ENCODE measurements at places on chromosomes 2 and 18.

GRCh38 chr18:75418293-75419005, 9.1 kb downstream of the SMIM21 start:
- H3K4me1 ChIP-seq, result no peaks in the 10 kb centered on the region
- no peak for DNase-seq
- H3K27me3 ChIP-seq, result no peaks in the 10 kb centered on the region
- no peaks in the 10 kb centered on the region for H3K36me3 ChIP-seq

DNA sequence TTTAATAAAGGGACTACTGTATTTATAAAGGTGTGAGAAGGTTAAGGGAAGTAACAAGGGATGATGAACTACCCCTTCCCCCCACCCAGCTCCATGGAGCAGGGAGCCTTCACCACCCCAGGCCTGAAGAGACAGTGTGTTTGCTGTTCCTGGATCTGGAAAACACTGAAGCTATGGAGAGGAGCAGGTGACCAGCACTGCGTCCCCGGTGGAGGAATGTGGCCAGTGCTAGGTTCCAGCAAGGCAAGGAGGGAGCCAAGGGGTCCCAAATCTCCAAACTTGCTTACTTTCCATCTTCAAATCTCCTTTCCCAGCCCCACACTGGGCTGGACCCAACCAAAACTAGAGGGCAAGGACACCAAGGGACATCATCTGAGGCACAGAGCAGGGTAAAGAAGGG, 128.7 kb upstream of the CD302 start:
- no peak overlapping the region for H3K4me3 ChIP-seq
- H3K27me3 ChIP-seq, result no peaks in the 10 kb centered on the region
- no peak for DNase-seq
- no peaks in the 10 kb centered on the region for H3K4me1 ChIP-seq

GRCh38 chr2:132941296-132942020, 271.5 kb upstream of the LYPD1 start:
- no peak overlapping the region for H3K27ac ChIP-seq
- DNase-seq, result no peak
- H3K36me3 ChIP-seq, result no peaks in the 10 kb centered on the region

DNA sequence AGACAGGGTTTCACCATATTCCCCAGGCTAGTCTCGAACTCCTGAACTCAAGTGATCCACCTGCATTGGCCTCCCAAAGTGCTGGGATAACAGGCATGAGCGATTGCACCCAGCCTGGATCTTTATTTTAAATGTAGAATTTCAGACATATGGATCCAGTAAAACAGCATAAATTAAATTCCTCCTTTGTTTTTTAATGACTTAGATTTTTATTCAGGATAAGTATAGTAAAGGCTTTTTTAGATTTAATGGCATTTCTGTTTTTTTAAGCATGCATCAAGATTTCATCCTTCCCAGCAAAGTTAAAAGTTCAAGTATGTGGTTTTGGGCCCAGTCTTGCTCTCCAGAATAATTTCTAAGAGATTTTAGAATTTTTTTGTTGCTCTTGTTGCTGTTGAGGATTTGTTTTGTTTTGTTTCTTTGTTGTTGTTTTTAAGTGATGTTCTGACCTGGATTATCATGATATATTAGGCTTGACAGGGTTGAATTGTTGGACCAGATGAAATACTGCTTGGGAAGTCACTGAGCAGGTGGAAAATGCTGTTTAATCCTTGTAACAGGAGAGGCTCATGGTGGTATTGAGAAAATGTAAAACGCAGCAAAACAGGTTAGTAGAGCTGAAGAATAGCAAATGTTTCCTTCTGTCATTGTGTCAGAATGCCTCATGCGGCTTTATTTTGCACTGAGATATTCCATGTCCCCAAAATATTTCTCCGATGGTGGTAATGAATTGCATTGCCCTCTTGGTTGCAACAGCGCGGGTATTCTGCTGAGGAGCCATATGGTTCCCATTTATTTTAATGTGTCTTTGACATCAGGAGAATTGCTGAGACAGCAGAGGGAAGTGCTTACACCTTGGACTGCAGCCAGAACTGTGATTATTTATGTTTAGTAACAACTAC, 147.9 kb downstream of the GALNT3 start:
- H3K27ac ChIP-seq, result no peak overlapping the region
- H3K27me3 ChIP-seq, result no peaks in the 10 kb centered on the region

DNA sequence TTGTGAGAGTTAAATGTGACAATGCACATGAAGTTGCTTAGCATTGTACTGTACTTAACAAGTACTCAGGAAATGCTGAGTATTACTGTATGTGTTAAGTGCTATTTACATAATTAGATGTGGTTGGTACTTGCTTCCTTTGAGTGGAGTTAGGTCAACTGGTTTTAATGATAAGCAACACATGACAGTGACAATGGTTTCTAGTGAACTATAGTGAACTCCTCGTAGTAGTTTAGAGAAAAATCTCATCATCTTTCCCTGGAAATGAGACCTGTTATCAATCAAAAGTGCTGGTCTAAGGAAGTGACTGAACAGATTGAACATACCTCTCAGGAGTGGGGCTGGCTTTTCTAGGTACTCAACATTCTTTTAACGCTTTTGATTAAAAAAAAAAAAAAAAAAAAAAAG, 29.2 kb upstream of the ZDBF2 start:
- no peak overlapping the region for H3K27ac ChIP-seq
- no peak for DNase-seq
- H3K36me3 ChIP-seq, result no peaks in the 10 kb centered on the region
- no peaks in the 10 kb centered on the region for H3K4me1 ChIP-seq

GRCh38 chr2:144249035-144249637, 270.8 kb downstream of the ZEB2 start:
- H3K36me3 ChIP-seq, result no peaks in the 10 kb centered on the region
- DNase-seq, result no peak
- no peak overlapping the region for H3K27ac ChIP-seq
- no peaks in the 10 kb centered on the region for H3K4me1 ChIP-seq

GRCh38 chr2:150292807-150293206, 194.7 kb downstream of the RND3 start:
- no peak overlapping the region for H3K4me3 ChIP-seq
- no peaks in the 10 kb centered on the region for H3K4me1 ChIP-seq
- no peak overlapping the region for H3K27ac ChIP-seq
- no peaks in the 10 kb centered on the region for H3K27me3 ChIP-seq
- no peak for DNase-seq

DNA sequence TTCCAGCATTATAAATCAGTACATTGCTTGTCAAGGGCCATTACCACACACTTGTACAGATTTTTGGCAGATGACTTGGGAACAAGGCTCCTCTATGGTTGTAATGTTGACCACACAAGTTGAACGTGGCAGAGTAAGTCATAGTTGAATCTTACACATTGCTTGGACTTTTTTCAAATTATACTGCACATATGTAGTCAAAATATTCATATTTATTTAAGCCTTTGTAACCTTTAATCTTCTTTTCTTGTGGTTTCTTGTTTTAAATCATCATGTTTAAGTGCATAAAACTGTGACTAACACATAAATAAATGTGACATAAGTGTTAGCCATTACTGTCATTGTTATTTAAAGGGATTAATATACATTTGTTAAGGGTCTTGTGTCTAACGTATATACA, 52.1 kb upstream of the EPB41L5 start:
- H3K27me3 ChIP-seq, result no peaks in the 10 kb centered on the region
- peaks cover 40% of the 10 kb centered on the region for H3K36me3 ChIP-seq
- no peak for DNase-seq
- H3K4me3 ChIP-seq, result no peak overlapping the region

- no peaks in the 10 kb centered on the region for H3K27me3 ChIP-seq
- H3K27ac ChIP-seq, result peak overlapping the region; percentile 4
- peaks cover 4% of the 10 kb centered on the region for H3K36me3 ChIP-seq
- no peak for DNase-seq
- H3K4me3 ChIP-seq, result no peak overlapping the region
Measured at GRCh38 chr2:70986499-70987189, 8.0 kb downstream of the TEX261 start.

DNA sequence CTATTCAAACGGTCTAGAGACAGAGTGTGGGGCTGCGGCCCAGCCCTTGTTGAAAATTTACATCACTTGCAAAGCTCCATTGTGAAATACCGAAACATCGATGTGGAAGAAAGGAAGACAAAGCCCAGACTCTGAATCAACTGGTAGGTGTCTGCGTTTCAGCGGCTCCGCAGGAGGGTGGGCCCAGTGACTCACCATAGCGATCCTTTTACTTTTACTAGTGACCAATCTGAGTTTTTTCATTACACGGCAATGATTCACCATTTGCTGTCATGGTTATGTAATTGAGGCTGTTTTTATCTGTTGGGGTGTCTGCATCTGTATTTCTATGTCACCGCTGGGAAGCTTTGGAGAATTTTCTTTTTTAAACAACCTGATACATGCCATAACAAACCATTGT, 66.6 kb upstream of the ODC1 start:
- no peaks in the 10 kb centered on the region for H3K4me1 ChIP-seq
- no peak overlapping the region for H3K4me3 ChIP-seq
- no peaks in the 10 kb centered on the region for H3K27me3 ChIP-seq
- DNase-seq, result no peak
- H3K36me3 ChIP-seq, result no peaks in the 10 kb centered on the region
- H3K27ac ChIP-seq, result no peak overlapping the region

DNA sequence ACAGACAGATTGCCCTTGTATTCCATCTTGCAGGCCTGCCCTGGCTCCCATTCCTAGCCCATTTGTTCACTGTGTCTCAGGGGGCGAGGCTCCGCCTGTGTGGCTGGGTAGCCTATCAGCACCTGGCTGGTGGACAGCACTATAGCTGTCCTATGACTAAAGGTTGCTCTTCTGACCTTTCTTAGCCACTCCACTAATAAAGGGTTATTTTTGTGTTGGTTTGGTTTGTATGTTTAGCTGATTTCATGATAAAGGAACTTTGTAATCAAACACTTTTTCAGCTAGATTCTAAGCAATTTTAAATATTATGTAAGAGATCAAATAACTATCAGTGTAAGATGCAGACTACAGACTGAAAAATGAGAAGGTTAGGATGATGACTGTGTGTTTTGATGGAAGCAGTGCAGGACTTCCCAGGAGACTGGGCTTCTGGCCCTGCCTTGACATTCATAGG, 72.2 kb downstream of the CRIM1 start:
- no peaks in the 10 kb centered on the region for H3K36me3 ChIP-seq
- no peak overlapping the region for H3K27ac ChIP-seq
- H3K4me3 ChIP-seq, result no peak overlapping the region
- H3K4me1 ChIP-seq, result peaks cover 15% of the 10 kb centered on the region
- H3K27me3 ChIP-seq, result no peaks in the 10 kb centered on the region
- DNase-seq, result no peak

DNA sequence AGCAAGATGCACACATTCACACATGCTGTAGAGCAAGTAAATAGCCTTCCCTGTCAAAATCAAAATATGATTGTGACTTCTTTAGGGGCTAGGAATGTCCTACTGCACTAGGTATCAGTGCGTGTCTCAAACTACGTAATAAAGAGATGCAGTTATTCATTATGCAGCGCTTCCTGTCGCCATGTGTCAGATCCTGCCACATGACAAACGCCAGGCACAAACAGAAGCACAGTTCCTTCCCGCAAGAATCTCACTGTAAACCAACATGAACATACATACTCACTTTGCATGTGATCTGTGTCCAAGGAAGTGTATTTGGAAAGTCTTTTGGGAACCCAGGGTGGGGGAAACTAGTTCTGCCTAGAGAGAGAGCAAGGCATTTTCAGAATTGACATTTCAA, 599.9 kb downstream of the RNF144A start:
- no peak overlapping the region for H3K27ac ChIP-seq
- no peak overlapping the region for H3K4me3 ChIP-seq
- H3K27me3 ChIP-seq, result no peaks in the 10 kb centered on the region
- no peaks in the 10 kb centered on the region for H3K4me1 ChIP-seq

GRCh38 chr18:4581966-4582365, 126.9 kb upstream of the DLGAP1 start:
- no peaks in the 10 kb centered on the region for H3K4me1 ChIP-seq
- no peak for DNase-seq
- H3K36me3 ChIP-seq, result no peaks in the 10 kb centered on the region
- no peak overlapping the region for H3K27ac ChIP-seq
- H3K27me3 ChIP-seq, result no peaks in the 10 kb centered on the region
- no peak overlapping the region for H3K4me3 ChIP-seq

GRCh38 chr2:203740871-203741281, 34.4 kb downstream of the CD28 start:
- no peaks in the 10 kb centered on the region for H3K4me1 ChIP-seq
- H3K4me3 ChIP-seq, result no peak overlapping the region
- H3K36me3 ChIP-seq, result no peaks in the 10 kb centered on the region
- no peaks in the 10 kb centered on the region for H3K27me3 ChIP-seq
- DNase-seq, result no peak

DNA sequence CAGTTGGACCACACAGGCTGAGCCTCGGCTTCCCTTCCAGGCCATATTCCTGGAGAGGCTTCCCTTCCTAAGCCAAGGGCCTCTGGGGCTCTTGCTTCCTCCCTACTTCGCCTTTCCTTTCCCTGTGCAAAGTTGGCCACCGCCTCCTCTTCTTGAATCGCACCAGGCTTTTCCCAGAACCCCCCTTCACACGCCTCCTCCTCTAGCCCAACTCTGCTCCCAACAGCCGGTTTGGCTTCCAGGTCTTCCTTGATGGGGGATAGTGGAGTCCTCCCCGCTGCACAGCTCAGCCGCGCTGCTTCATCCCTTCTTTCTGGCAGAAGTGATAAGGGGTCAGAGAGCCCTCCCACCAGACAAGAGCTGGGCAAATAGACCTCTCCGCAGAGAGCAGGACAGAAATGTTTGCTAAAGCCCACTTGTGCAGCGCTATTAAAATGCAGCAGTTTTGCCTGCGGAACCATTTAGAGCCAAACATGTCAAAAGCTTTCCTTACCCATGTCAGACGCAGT, 56.4 kb downstream of the SNORC start:
- no peak overlapping the region for H3K27ac ChIP-seq
- peaks cover 42% of the 10 kb centered on the region for H3K27me3 ChIP-seq
- peak overlapping the region; percentile 2 for H3K4me3 ChIP-seq
- H3K36me3 ChIP-seq, result no peaks in the 10 kb centered on the region
- no peaks in the 10 kb centered on the region for H3K4me1 ChIP-seq

- H3K27ac ChIP-seq, result no peak overlapping the region
- H3K4me1 ChIP-seq, result peaks cover 54% of the 10 kb centered on the region
- H3K36me3 ChIP-seq, result peaks cover 9% of the 10 kb centered on the region
- peak; percentile 73 for DNase-seq
- H3K27me3 ChIP-seq, result no peaks in the 10 kb centered on the region
Measured at GRCh38 chr2:25306777-25307368, 34.9 kb downstream of the DNMT3A start.
